ENCODE measurements at places on chromosomes 16 and 17.

GRCh38 chr17:33121756-33122155, 130.1 kb downstream of the SPACA3 start:
- DNase-seq: no peak

- peak; percentile 13 for DNase-seq
Observed at GRCh38 chr17:81445642-81446503, 50.6 kb downstream of the BAHCC1 start.

- no peak for DNase-seq
Observed at GRCh38 chr17:76056882-76057281, 15.4 kb downstream of the SRP68 start.

DNA sequence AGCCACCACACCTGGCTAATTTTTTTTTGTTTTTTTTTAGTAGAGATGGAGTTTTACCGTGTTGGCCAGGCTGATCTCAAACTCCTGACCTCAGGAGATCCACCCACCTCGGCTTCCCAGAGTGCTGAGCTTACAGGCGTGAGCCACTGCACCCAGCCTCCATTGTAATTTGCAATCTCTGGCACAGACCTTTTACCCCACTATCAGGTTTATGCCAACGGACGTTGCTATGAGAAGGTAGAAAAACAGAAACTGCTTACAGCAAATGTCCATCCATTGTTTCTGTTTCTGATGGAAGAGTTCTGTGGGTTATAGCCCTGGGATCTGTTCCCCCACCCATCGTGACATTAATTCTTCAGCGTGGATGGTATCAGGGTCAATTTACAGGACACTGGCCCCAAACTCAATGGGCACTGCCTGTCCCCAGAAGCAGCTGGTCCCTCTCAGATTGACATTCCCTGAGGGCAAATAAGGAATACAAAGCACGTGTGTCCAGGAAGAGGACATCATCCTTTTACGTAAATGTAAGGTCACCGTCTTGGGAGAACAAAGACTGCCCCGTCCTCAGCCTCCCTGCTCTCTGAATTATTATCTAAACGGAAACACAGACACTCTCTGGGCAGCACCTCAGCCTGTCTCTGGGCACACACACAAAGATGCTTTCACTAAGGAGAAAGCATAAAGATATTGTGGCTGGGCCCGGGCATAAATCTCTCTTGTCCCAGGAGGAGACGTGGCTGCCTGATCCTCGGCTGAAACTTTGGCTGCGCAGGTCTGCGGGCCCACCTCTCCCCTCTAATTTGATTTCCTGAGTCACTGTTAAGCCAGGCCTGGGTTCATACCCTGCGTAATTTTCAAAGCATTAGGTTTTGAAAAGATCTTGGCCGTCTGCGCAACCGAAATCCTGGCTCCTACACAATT, 5.2 kb downstream of the KCNG4 start:
- no peak for DNase-seq

DNA sequence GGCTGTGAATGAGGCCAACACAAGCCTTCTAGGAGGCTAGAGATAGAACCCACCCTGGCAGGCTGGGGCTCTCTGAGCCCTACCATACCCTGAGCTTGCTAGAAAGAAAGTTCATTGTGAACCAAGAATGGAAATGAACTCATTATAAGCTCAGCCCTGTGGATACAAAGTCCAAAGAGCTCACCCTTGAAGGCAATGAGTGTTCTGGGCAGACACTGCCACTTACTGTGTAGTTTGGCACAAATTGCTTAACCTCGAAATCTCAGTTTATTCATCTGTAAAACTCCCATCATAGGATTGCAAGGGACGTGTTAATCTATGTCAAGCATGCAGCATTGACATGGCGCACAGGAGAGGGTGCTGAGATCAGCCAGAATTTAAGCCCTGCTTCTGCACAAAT, 5.5 kb downstream of the KDM8 start:
- DNase-seq: peak; percentile 17

DNA sequence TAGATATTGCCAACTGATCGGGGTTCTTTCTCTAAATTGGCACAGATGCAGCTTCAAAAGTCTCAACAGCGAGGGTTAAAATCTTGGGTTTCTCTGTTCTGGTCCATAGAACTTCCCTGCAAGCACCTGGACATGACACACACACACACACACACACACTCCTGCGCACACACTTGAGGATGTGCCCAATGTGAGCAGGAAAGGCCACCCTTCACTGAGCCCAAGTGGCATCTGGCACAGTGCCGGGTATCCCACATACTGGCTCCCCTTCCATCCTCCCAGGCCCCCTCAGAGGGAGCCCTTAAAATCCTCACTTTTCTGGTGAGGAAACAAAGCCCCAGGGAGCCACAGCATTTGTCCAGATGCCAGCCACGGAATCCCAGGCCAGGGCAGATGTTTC, 55.5 kb downstream of the ZNF423 start:
- DNase-seq: no peak

GRCh38 chr17:10051112-10051511, 146.0 kb upstream of the RCVRN start:
- no peak for DNase-seq

- DNase-seq: peak; percentile 37
Observed at GRCh38 chr16:11913425-11914079, 2.2 kb downstream of the GSPT1 start.

DNA sequence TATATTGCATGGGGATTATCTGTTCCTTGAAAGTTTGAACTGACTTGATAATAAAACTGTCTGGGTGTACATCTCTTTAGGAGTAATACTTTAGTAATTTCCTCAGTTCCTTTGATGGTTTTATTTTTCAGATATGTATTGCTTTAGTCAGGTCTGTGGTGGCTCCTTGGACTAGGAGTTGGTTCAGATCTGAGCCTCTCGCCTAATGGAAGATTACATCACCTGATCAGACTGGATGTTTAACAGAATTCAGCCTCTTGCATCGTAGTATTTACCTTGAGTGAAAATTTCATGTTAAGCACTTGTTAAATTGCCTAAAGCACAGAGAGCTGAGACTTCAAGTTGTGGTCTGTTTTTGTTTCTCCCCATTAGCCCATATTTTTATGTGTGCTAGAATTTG, 267.3 kb downstream of the MAP2K4 start:
- no peak for DNase-seq

- DNase-seq: no peak
Observed at GRCh38 chr16:7090628-7091115, 242.0 kb upstream of the RBFOX1 start.

GRCh38 chr16:19737306-19738038, 19.4 kb downstream of the IQCK start:
- no peak for DNase-seq

GRCh38 chr16:29809850-29810698, 1.9 kb upstream of the PRRT2 start:
- no peak for DNase-seq

DNA sequence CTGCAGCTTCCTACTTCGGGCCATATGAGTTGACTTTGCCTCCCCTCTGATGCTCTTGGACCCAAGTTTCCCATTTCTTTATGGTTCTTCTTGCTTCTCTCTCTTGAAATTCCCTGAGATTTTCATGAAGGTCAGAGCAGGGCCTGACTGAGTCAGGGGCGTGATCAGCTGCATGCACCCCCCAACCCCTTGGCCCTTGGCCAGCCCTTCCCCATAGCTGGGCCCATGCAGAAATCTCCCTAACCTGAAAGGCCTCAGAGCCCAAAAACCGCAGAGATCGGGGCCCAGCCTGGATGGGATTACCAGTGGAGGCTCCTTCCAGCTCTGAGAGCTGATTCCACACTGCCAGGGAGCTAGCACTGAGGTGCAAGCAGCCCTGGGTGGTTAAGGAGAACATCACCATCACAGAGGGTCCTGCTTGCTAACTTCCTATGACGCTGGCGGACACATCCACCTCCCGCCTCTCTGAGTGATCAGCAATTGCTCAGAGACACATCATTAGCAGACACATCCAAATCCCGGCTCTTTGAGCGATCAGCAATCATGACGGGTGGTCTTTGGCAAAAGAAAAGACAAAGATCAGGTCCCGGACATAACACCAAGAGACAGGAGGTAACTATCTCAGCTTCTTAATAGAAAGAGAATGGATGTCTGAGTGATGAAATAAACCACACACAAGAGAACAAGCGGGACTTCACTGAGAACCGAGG, 161.5 kb downstream of the C16orf78 start:
- no peak for DNase-seq

DNA sequence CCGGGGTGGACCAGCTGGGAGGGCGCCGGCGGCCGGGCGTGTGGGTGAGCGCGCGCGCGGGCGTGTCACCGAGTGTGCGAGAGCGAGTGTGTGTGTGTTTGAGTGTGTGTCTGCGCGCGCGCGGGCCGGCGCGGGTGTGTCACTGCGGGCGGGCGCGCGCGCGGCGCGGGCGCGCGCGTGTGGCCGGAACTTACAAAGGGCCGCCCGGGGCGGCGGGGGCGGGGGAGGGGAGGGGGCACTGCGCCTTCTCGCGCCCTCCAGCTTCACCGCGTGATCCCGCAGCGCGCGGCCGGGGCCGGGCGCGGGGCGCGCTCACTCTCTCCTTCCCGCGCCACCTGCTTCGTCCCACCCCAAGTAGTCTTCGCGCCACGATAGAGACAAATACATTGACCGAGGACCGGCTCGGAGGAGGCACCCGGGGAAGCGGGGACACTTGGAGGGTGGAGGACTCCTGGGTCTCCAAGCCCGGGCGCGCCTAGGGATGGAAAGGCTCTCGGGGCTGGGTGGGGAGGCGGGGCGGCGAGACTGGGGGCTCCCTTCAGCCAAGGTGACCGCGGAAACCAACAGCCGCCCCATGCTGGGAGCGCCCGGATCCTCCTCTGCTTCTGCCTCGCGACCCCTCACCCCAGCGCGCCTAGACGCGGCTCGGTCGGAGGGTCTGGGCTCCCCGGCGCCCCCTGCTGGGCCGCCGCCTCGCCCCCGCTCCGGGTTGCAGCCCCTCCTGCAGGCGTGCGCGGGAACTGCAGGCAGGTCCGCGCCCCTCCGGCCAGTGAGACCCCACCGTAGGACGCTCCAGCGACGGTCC, at the start of gene SRCIN1:
TSS of gene SRCIN1 (minus strand) at position 112 of the 805 bp plus-strand sequence. CDS start 247 bp downstream, outside the sequence.
- peak; percentile 46 for DNase-seq

GRCh38 chr17:83119987-83120864, 40.8 kb downstream of the METRNL start:
- DNase-seq: no peak

- no peak for DNase-seq
Observed at GRCh38 chr16:78574571-78574970, 475.1 kb downstream of the WWOX start.

GRCh38 chr16:81094771-81095251, 1.4 kb downstream of the GCSH start:
- DNase-seq: peak; percentile 20

DNA sequence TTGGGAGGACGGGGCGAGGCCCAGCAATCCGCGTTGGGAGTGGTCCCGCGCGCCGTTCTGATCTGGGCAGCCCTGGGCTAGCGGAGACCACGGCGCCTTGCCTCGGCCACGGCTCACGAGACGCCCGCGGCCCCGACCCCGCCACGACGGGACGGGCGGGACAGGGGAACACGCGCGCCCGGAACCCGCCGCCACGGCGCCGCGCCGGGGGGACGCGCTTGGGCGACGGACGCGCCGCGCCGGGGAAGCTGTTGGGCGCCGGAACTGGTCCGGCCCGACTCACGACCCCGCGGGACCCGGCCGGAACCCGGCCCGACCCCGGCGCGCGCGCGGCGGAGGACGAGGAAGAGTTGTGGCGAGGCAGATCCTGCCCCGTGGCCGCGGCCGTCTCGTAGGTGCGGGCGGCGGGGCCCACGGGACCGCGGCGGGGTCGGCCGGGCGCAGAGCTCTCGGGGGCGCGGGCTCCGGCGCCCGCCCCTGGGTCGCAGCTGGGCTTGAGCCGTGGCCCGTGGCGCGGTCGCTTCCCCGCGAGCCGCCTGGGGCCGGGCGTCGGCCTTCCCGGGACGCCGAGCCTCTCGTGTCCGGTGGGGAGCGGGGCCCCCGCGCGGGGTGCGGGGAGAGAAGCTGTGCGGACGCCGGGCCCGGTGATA, at the start of gene ACSF3:
TSS of gene ACSF3 (plus strand) at position 251 of the 650 bp plus-strand sequence. CDS start 6,830 bp downstream, outside the sequence.
- peak; percentile 61 for DNase-seq

DNA sequence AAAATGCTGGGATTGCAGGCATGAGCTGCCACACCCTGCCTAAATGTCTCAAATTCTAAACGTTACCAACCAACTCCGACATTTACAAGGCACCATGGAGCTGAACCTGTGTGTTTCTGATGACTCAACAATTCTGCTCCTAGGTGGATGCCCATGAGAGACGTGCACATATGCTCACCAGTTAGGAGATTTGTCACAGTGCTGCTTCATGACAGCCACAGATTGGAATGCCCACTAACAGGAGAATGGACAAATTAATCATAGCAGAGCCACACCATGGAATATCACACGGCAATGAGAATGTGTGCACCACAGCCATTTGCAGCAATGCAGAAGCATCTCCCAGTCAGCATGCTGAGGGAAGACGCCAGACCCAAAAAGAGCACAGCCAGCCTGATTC, 8.0 kb upstream of the KCNG4 start:
- peak; percentile 8 for DNase-seq

- peak; percentile 78 for DNase-seq
Observed at GRCh38 chr16:627454-628239, 3.1 kb upstream of the WFIKKN1 start.

DNA sequence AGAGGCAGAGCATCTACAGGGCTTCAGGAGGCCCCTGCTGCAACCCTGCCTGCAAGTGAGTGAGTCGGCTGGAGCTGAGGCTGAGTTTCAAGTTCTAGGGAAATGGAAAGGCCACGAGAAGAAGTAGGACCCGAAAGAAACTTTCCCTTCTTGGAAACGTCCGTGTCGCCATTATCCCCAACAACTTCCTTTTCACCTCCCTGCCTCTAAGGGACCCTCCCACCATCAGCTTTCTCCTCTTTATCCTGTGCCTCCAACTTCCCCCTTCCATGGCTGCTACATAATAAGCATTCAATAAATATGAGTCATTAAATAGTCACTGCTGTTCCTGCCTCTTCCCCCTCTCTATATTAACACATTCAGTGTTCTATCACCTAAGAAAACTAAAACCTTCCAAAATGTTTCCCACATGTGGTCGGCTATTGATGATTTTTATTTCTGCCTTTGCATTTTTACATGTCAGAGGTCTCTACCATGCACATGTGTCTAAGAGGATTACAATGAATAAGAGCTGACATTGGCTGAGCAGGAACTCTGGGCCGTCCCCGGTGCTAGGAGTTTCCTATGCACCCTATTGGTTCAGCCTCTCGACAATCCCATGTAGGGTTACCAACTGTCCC, 115.9 kb upstream of the TNRC6C start:
- peak; percentile 36 for DNase-seq

GRCh38 chr16:907842-908241, 62.9 kb downstream of the LMF1 start:
- no peak for DNase-seq
